ENCODE measurements at places on chromosomes 16 and 17.

- DNase-seq: no peak
These were observed 868 bp downstream of the MED13 start for GRCh38 chr17:62064029-62064790.

DNA sequence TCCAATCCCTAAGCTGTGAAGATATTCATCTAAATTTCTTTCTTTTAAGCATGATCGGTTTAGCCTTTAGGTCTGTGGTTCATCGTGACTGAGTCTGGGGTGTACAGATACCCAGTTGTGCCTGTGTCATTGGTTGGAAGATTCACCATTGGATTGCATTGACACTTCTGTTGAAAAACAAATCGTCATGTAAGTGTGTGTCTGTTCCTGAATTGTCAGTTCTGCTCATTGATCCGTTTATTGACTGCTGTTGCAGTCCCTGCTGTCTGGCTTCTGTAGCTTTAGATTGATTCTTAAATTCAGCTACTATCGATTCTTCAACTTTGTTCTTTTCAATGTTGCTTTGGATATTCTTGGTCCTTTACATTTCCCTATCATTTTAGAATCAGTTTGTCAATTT is 21.0 kb upstream of the ZNF469 start:
- DNase-seq: no peak

GRCh38 chr16:56626685-56627084 is 1.1 kb downstream of the MT1E start:
- DNase-seq: no peak

DNA sequence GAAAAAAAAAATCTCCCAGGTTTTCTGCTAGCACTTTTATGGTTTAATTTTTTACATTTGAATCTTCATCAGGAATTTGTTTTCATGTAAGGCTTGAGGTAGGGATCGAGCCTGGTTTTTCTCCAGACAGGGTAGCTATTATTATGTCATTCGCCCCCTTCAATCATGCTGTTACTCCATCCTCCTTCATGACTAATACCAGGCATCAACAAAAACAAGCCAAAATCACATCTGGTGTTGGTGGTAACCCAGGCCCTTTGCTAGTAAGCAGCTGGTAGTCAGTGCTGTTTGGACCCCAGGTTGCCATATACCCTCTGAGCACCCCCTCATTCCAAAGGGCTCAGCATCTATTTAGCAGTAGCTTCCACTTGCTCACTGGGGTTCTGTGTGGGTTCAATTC is 29.5 kb downstream of the DRC3 start:
- no peak for DNase-seq

GRCh38 chr16:83967091-83967490 is 953 bp upstream of the NECAB2 start:
- DNase-seq: no peak

GRCh38 chr16:49937886-49938285 is 82.0 kb upstream of the ZNF423 start:
- DNase-seq: no peak
